ENCODE measurements at places on chromosomes 1 and 21.

GRCh38 chr1:2460996-2461751 lies 14.9 kb upstream of the PLCH2 start:
- DNase-seq = no peak

GRCh38 chr1:29379443-29380073 lies 143.2 kb downstream of the PTPRU start:
- DNase-seq = no peak

DNA sequence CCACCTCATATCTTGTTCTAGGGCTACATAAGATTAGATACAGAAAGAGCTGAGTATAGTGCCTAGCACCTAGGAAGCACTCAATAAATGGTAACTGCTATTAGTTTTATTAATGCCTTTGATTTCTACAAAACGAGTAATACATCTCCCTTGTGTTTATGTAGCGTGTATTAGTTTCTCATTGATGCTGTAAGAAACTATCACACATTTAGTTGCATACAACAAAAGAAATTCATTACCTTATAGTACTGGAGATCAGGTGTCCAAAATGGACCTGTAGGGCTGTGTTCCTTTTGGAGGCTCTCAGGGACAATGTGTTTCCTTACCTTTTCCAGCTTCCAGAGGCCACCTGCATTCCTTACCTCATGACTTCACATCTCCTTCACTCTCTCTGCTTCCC lies 961 bp upstream of the ERO1B start:
- DNase-seq = no peak

GRCh38 chr1:178055093-178055492 lies 38.8 kb upstream of the RASAL2 start:
- no peak for DNase-seq

- DNase-seq = no peak
Measured at GRCh38 chr1:81584398-81584797, 216.3 kb upstream of the ADGRL2 start.

DNA sequence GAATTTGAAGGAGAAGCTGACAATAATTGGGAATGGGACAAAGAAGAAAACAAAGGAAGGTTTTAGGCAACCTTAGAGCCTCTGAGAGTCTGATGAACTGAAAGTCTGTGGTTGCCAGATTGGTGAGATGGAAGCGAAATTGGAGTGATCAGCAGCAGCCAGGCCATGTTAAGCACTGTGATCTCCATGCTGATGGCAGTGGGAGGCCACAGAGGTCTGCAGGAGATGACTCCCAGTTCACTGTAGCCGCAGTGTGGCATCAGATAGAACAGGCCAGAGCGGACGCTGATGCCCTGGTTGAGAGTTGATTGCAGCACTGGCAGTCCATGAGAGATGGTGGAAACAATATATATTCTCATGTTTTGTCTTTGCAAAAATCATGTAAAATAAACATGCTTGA lies 137.4 kb upstream of the L1TD1 start:
- DNase-seq = no peak

DNA sequence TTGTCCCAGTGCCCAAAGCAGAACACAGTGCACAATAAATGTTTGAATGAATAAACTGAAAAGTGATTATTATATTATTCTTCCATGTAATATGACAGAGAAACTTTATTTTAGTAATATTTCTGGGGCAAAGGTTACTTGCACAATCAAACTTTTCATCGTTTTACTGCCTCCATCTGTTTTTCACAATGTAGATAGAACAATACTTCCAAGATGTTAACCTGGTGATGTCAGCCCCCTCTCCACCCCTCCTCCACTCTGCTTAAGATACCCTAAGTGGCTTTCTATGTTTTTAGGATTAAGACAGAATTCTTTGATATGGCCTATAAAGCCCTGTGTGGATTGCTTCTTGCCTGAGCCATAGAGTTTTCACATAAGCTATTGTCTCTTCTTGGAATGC lies 13.8 kb upstream of the NTMT2 start:
- no peak for DNase-seq

GRCh38 chr1:208024406-208024805 lies 113.5 kb upstream of the CD34 start:
- no peak for DNase-seq

GRCh38 chr1:26410706-26411623 lies at the start of gene LIN28A:
TSS of gene LIN28A (plus strand) at chr1:26410817. CDS start at chr1:26410892, 75 bp downstream.
- no peak for DNase-seq

GRCh38 chr1:160569806-160570205 lies 9.5 kb downstream of the CD84 start:
- no peak for DNase-seq

DNA sequence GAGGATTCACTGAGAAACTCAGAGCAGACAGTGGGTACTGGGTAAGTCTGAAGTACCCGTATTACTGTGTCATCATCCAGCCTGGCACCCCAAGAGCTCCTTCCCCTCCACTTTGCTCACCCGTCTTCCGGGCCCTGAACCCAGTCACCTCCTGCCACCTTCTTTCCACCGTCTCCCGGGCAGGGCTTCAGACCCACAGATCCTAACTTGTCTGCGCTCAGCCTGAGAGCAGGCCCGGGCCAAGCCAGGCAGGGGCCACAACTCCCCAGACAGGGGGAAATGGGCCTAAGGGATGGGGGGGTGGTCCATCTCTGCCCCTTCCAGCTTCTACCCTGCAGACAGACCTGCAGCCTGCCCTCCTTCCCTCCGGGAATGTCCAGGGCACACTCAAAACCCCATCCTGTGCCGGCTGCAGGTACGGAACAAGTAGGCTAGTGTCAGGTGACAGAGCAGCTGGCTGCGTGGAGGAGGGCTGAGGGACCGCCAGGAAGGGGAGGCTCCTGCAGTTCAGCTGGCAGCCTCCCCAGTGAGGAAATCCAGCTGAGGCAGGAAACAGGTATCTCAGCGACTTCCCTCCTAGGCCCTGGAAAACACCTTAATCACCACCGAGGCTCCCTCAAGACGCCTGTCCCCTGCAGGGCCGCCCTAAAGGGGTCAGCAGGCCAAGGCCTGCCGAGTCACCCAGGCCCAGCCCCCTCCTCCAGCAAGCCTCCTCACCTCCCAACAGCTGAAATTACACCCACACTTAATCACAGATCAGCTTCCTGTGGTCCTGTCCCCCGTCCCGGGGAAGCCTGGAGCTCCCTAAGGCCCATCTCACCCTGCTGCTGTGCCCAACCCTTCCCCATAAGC lies 3.5 kb downstream of the HSPG2 start:
- no peak for DNase-seq

- DNase-seq = no peak
Measured at GRCh38 chr21:46131838-46132651, 23.3 kb downstream of the FTCD start.

GRCh38 chr1:232511172-232511571 lies 118.8 kb downstream of the SIPA1L2 start:
- no peak for DNase-seq

GRCh38 chr1:163090321-163090945 lies 21.3 kb downstream of the RGS4 start:
- no peak for DNase-seq

GRCh38 chr1:159011751-159012150 lies 2.0 kb downstream of the IFI16 start:
- DNase-seq = no peak

DNA sequence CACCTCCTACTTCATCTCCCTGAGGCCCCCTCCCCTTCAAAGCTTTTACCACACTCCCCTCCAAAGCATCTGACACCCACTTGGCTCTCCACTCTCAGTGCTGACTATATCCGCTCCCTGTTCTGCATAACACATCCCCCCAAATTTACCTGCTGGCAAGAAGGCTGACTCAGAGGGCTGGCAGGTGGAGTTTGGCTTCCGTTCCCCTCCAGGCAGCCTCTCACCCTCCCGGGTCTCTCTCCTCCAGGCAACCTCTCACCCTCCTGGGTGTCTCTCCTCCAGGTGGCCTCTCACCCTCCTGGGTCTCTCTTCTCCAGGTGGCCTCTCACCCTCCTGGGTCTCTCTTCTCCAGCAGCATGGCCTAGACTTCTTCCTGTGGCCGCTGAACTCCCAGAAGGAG lies 562.1 kb downstream of the NPHP4 start:
- DNase-seq = no peak

DNA sequence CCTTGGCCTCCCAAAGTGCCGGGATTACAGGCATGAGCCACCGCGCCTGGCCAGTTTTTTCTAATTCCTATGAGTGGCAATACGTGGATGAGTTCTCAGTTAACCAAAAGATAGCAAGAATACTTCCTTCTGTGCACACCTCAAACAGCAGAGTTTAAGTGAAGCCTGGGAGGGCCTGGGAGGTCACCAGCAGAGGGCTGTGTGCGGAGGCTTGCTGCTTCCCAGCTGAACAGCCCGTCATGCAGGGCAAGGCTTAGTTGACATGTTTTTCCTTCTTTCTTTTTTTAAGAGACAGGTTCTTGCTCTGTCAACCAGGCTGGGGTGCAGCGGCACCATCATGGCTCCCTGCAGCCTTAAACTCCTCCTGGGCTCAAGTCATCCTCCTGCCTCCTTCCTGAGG lies 17.8 kb downstream of the GNG4 start:
- no peak for DNase-seq

DNA sequence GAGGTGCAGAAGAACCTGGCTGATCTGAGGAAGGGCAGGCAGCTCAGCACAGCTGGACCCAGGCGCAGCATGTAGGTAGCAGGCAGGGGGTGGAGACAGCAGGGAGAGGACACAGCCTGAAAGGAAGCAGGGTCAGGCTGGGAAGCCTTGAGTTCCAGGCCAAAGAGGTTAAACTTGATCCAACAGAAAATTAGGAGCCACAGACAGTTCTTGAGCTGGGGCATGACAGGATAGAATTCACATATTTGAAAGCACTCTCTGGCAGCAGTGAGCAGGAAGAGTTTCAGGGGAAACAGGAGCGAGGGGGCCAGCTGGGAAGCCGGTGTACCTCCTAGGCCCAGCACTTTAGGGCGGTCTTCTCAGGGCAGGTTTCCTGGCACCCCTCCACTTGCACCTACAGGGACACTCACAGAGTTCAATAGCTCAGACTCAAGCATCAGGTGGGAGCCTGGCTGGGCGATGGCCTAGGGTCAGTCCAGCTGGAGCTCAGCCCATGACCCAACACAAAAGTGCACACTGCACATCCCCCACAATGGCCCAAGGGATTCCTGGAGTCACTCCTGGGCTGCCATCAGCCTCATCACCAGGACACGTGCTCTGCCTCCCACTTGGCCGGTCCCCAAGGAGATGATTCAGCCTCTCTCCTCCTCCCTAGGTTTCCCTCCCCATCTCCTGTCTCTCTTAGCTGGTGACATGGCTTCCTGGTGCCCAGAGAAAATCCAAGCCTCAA lies 22.7 kb downstream of the MATN1 start:
- DNase-seq = no peak

- no peak for DNase-seq
Measured at GRCh38 chr21:42781150-42781970, 98.0 kb downstream of the WDR4 start.

GRCh38 chr1:42765832-42766740 lies 742 bp downstream of the P3H1 start:
- no peak for DNase-seq

DNA sequence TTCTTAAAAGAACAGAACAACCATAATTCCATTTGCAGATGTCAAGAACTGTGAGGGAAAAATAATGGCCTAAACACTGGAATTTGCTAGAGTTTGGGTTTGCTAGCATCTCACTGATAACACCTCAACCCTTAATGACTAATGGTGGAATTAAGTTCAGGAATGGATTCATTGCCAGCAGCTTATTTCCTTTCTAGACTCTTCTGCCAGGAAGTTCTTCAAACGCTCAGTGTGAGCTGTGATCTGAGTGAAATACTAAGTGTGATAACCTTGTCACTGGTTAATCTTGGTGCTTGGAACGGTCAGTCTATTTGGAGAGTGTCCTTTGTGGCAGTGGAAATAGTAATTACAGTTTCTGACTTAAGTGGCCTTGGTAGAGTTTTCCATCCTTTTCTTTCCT lies 21.6 kb upstream of the PLEKHM2 start:
- DNase-seq = no peak

DNA sequence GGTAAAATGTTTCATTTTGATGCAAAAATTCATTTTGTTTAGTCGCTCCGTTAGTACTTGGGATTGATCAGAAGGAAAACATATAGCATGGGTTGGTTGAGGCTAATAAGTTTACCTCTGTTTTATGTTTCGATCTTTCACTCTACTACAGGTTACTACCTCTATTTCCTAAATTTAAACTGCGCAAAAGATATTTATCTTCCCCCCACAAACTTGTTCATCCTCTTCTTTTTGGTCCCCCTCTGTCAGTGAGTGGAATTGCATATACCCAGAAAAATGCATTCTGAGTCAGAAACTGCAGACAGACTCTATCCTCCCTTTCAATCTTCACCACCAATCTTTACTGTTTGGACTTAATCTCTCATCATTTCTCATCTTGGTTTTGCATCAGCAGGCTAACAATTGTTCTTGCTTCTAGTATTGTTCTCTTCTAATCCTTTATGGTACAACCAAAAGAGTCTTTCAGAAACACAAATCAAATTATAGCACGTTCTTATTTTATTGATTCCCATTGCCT lies 316.0 kb upstream of the ADGRL4 start:
- no peak for DNase-seq

DNA sequence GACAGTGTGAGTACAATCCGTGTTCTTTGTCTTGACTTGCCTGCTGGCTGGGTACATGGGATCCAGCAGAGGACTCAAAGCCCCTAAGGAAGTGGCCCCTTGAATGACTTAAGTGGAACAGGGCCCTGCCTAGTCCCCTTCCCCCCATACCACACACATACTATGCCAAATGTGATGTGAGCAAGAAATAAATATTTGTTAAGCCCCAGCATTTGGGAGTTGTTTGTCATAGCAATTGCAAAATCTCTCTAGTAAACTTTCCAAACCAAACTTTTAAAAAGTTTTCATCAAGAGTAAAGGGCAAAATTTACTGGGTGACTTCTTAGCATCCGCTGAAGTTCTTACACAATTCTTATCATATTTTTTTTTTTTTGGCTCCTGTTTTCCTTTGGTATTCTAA lies 32.5 kb upstream of the CACHD1 start:
- no peak for DNase-seq
